ENCODE measurements at places on chromosomes 12 and 14.
A peak's percentile ranks its signal among the peaks of the same experiment; 100 is the strongest.

DNA sequence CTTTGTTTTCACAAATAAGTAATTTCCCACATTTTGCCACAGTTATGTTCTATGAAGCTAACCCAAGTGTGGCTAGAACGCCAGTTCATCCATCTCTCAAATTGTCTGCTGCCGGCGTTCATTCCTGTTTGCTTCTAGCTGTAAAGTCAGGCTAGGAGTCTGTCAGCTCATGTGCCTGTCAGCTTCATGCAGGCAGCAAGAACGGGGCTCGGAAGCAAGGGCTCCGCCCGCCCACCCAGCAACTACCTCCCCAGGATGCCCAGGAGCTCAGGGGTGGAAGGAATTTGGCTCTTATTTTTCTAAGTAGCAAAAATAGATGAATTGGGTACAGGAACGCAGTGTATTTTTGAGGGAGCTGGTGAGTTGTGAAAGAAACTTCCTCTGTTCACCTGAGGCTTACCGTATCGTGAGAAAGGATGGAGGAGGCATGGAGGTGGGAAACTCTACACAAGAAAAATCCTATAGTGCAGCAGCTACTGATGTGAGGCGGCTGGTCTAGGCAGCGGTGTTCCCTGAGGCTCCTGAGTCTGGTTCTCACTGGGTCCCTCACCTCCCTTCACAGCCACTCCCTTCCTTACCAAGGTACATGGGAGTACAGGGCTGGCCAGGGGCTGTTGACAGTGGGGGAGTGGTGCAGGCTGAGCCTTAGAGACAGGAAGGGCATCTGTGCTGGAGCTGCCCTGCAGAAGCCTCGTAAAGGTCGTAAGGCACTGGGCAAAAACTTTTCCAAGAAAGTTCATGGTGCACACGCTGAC lies 54.5 kb upstream of the AMN start:
- DNase-seq = no peak

- DNase-seq = no peak
These were observed 106.4 kb downstream of the PRKD1 start for GRCh38 chr14:29821242-29821641.

DNA sequence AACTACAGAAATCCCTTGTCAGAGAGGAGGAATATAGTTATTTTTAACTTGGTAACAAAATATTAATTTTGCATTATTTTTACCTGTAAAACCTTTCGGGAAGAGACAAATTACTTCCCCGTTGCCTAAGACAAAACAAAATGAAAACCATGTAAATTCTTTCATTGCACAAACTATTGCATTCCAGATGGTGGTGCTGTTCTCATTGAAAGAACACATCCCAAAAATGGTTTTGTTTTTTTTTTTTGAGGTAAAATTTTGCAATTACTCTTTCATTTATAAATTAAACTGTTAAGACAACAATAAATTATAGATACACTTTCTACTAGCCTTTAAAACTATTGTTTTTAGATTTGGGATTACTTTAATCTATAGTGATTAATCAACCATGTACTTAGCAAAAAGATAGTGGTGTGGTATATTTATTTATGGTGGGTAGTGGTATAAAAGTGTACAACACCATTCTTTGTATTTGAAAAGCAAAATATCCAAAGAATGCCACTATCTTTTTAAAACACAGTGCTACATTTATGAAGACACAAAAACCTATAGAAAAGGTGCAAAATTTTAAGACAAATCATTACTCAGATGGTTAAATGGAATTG lies 115.5 kb downstream of the SLC38A1 start:
- DNase-seq = peak; percentile 55

DNA sequence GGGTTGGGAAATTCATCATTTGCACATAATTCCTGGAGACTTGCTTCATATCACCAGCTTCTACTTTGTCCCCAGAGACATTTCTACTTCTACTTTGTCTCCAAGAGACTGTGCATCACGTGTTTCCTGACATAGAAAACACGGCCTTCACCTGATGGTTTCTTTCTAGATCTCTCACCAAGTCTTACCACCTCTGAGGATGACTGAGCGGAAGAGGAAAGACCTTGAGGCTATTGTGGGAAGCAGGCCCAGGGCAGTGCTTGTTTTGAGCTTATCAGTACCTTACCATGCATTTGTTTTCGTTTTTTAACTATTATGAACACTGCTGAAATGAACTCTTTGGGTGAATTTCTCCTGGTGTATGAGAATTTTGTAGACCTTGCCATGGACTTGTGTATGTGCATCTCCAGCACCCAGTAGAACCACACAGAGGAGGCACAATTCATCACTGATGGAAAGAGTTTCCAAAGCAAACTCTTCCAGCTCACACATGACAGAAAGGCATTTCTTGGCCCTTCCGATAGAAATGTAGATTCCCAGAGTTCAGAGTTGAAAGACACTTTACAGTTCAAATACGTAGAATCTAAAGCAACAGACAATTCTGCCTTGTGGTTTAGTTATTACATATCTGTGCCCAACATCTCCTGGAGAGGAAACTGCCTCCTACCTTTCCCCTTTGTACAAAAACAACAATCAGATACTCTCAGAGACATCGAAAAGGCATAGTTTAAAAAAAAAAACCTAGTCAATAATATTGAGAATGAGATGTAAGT lies 434.7 kb downstream of the FUT8 start:
- no peak for DNase-seq

DNA sequence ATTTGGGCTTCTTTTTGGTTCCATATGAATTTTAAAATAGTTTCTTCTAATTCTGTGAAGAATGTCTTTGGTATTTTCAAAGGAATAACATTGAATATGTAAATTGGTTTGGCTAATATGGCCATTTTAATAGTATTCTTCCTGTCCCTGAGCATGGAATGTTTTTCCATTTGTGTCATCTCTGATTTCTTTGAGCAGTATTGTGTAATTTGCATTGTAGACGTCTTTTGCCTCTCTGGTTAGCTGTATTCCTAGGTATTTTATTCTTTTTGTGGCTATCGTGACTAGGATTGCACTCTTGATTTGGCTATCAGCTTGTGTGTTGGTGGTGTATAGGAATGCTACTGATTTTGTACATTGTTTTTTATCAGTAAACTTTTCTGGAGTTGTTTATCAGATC lies 601.9 kb downstream of the SNAPC1 start:
- no peak for DNase-seq

GRCh38 chr12:84756961-84757360 lies 155.6 kb downstream of the SLC6A15 start:
- DNase-seq = no peak

DNA sequence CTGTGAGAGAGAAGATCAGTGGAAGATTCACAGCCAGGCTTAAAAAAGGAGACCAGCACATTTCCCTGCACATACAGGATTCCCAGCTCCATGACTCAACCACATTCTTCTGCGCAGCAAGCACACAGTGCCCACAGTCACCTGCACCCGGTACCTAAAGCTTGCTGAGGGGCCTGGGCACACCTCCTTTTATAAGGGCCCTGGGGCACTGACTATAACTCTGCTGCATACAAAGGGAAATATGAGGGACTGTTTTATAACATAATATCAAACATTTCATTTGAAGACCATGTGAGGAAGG lies 322.9 kb downstream of the DAD1 start:
- DNase-seq = peak; percentile 16

DNA sequence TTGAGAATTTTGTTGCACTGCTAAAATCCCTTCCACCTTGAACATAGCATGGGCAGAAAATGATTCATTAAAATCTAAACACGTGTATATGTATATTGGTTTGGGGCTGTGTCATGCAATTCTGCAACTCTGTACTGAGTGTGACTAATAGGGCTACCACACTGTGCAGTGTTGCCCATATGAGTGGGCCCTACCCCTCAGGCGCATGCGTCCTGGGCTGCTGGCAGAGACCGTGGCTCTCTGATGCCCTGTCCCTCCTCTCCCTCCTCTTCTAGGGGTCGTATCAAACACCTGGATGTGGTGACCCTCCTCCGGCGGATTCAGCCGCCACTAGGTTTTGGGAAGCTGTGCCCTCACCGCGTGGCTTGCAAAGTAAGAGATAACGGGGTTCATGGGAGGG lies 128.4 kb upstream of the FKBP4 start:
- no peak for DNase-seq

DNA sequence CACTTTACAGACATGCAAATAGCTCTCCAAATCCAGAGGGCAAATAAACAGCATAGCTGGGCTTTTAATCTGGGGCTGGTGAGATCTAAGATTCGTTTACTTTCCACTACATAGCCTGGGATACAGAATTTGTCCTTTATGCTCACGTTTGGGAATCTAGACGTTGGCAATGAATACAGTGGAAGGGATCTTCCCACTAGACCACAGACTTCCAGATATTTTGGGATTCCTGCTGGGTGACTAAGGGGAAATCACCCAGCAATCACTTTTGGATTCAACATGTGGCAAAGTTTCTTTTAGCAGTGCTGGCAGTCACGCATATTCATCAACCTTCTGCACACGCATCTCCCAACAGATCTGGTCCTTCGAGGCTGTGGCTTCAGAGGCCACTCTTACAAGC lies 23.5 kb downstream of the APPL2 start:
- DNase-seq = no peak

DNA sequence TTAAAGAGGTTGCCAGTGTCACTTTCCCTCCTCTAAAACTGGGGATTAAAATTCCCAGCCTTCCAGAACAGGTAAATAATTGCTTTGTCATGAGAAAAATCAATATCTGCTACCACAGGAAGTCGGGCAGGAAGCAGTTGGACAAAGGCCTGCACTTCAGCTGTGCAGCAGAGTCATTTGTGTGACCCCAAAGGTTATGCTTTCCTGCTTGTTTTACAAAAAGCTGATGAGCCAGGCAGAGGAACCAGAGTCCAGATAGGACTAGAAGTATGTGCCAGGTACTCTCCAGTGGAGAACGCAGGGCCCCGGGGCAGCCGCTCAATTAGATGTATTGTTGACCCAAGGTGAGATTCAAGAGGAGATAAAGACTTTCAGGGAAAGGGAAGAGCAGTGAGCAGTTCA lies 117.1 kb upstream of the FRMD6 start:
- DNase-seq = no peak

- no peak for DNase-seq
These were observed 381.0 kb downstream of the DPF3 start for GRCh38 chr14:72512925-72513324.

GRCh38 chr12:131454418-131455217 lies 256.3 kb upstream of the SFSWAP start:
- DNase-seq = peak; percentile 70

- DNase-seq = no peak
These were observed 172.9 kb downstream of the CACNA1C start for GRCh38 chr12:2225696-2226095.

DNA sequence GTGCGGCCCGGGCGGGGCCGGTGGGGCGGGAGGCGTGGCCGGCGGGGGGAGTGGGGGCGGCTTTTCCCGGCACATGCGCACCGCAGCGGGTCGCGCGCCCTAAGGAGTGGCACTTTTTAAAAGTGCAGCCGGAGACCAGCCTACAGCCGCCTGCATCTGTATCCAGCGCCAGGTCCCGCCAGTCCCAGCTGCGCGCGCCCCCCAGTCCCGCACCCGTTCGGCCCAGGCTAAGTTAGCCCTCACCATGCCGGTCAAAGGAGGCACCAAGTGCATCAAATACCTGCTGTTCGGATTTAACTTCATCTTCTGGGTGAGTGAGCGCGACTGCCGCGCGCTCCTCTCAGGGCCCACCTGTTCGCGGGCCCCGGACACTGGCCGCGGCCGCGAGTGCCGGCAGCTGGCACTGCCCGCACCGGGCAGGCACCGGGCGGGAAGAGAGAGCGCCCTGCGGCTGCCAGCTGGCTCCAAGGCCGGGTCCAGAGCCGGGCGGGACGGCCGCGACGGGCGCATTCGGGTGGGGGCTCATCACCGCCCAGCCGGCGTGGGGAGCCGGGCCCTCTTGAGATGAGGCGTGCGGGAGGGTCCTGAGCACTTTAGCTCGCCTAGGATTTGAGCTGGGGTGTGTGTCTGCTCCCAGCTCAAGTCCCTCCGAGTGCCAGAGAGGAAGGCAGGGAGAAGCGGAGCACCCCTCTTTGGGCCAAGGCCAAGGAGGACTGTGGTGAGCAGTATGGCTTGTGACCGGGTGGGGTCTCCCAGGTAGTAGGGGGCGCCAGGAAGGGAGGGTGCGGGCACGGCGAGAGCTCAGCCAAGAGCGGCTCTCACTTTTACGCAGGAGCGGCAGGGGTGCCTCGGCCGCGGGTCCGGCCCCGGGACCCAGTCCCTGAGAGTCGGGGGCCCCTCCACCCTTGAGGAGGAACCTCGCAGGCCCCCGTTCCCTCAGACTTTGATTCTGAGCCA lies at the start of gene CD9:
Gene CD9 (plus strand): TSS at position 145 of the 957 bp plus-strand sequence. CDS start 100 bp downstream, at position 245.
- DNase-seq = peak; percentile 41

GRCh38 chr12:70049596-70050360 lies 193.5 kb upstream of the CNOT2 start:
- DNase-seq = peak; percentile 81

GRCh38 chr14:58823312-58823711 lies 185.6 kb downstream of the DACT1 start:
- DNase-seq = no peak

DNA sequence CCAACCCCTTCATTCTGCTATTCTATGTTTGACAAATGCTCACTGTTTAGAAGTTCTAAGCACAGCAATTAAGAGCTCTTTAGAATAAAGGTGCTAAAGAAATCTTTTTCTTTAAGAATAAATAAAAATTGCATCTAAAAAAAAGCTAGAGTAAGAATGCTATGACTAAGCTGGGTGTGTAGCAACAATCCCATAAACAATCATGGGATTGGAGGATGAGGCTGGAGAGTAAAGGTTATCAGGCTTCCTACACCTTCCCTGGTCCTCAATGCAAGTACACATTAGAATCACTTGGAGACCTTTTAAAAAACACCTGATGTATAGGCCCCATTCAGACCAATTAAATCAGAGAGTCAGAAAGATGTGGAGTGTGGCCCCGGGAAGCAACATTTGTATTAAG lies 88.3 kb downstream of the CIT start:
- no peak for DNase-seq

- no peak for DNase-seq
These were observed 15.2 kb downstream of the SCNN1A start for GRCh38 chr12:6360080-6360571.

DNA sequence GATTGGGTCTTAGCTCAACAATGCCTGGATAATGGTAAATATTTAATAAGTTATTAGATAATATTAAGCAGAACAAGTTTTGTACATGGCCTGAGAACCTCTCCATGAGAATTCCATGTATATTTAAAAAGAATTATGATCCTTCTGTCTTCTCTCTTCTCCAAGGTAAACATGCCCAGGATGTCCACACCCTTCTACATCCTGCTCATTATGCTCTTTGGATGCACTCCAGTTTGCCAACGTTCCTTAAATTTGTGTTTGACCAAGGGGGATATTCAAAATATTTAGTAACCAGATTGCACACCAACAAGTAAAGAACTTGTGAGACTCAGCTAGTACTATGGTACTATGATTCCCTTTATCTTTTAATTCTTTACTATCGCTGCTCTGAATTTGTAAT lies 44.8 kb upstream of the ERGIC2 start:
- no peak for DNase-seq
